Anterior cingulate cortex (tissue), 58 donors: ENCODE measurements at places on chromosomes 3 and 15.
A peak's percentile ranks its signal among the peaks of the same experiment; 100 is the strongest.

- DNase-seq, result no peak
Observed at GRCh38 chr15:101543926-101544612, 54.6 kb upstream of the PCSK6 start.

DNA sequence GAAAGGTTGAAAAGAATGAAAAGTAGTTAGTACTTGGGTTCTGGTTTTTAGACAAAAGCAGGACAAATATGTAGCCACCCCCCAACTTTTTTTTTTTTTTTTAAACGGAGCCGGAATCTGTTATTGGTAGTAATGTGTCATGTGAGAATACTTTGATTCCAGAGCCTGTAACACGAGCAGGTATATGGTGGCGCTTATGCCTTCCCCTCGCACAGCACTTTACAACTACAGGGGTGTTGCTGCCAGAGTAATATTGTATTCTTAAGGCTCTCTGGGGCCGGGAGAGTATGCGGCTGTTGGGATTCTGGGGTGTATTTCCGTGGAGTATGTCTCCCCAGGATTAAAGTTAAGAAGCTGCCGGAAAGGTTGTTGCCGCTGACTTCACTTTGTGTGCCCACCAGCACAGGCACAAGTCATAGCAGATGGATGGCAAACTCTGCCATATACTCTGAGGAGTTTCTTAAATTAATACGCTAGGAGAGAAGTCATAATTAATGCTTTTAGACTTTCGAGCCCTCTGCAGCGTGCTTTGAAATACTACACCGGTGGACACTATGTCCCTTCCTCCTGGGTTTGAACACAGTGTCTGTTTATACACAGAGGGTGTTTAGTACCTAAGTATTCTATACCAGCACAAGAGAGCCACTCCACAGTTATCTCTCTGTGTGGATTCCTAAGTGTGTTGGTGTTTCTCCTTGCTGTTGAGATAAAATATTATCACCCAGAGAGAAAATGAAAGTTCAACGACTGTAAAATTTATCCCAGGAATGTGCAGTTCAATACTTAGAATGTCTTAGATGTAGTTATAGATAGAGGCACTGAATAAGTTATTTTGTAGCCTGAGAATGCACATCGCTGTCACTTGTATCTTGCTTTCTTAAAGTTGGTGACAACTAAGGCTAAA is 1.4 kb downstream of the MBNL1 start:
- DNase-seq, result peak; percentile 30

- DNase-seq, result no peak
Observed at GRCh38 chr3:44825264-44825925, 36.3 kb upstream of the TMEM42 start.

GRCh38 chr3:150114273-150114672 is 143.6 kb upstream of the PFN2 start:
- no peak for DNase-seq

- DNase-seq, result no peak
Observed at GRCh38 chr3:187667526-187667925, 2.7 kb downstream of the SST start.

- DNase-seq, result no peak
Observed at GRCh38 chr15:36954486-36954885, 145.9 kb downstream of the MEIS2 start.

- no peak for DNase-seq
Observed at GRCh38 chr3:46715507-46716175, 2.0 kb downstream of the PRSS50 start.

GRCh38 chr3:50660386-50660785 is 14.3 kb upstream of the DOCK3 start:
- no peak for DNase-seq

DNA sequence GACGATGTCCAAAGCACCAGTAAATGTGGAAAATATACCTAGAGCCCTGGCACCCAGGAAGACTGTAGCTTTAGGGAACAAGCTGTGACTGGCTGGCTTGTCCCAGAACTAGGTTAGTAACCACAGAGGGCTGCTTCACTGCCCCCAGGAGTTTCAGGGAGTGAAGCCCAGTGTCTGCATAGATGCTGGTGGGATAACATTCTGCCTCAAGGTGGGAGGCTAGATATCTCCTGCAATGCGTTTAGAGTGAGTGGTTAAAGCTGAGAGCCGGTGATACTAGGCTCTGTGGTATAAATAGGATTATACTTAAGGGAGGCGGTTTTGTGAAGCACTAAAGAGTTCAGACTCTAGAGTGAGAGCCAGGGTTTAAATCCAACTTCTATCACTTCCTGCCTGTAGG is 11.7 kb upstream of the CP start:
- DNase-seq, result no peak

- DNase-seq, result no peak
Observed at GRCh38 chr15:97237160-97237559, 723.3 kb upstream of the ARRDC4 start.

DNA sequence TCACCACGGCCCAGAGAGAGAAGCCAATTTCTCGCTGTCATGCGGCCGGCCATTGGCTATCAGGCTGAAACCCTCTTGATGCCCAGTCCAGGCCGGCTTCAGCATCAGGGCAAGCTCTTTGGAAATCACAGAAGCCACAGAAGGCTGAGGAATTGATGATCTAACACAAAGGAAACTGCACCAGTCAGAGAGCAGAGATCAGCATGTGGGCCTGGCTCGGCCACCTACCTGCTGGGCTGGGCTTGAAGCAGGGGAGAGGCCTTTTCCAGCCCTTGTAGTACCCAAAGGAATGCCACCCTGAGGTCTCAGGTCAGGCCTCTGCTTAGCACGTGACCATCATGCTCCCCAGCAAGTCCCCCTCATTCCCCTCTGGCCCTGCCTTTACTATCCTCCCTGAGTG is 119.1 kb downstream of the TLE3 start:
- no peak for DNase-seq

- no peak for DNase-seq
Observed at GRCh38 chr15:45583731-45584639, 3.2 kb upstream of the BLOC1S6 start.

DNA sequence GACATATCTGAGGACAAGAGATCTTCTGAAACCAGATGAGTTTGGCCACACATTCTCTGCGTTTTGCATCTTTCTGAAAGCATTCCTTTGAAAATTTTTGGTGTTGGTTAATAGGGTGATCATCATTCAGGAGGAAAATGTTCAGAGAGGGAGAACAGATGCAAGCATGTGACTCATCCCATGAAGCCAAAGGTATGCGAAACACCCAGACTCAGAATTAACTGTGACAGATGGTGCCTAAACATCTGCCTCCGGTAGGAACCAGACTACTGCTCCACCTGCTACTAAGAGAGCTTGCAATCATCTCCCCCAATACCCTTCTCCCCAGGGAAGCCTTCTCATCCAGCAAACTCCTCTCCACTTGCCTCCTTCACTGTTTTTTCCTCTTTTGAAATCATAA is 46.2 kb downstream of the TRIM69 start:
- DNase-seq, result no peak

DNA sequence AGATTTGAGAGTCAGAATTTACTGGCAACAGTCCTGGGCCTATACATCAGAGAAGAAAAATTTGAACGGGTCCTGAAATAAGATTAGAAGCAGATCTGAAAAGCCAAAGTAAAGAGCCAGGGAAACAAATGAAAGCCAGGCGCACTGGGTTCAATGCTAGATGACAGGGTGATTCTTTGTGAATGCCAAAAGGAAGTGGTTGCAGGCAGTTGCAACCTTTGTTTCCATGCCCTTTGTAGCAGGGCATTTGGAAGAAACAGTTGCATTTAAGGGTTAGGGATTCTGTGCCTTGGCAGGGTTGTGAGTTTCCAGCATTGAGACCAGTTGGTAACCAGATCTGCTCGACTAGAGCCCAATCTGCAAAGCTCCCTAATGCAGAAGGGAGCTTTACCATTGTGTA is 36.4 kb upstream of the MTHFS start:
- no peak for DNase-seq

- no peak for DNase-seq
Observed at GRCh38 chr3:138675393-138675792, 66.8 kb downstream of the FAIM start.

- DNase-seq, result no peak
Observed at GRCh38 chr3:79461129-79461792, 306.5 kb downstream of the ROBO1 start.

GRCh38 chr3:150074697-150075416 is 104.2 kb upstream of the PFN2 start:
- DNase-seq, result no peak

DNA sequence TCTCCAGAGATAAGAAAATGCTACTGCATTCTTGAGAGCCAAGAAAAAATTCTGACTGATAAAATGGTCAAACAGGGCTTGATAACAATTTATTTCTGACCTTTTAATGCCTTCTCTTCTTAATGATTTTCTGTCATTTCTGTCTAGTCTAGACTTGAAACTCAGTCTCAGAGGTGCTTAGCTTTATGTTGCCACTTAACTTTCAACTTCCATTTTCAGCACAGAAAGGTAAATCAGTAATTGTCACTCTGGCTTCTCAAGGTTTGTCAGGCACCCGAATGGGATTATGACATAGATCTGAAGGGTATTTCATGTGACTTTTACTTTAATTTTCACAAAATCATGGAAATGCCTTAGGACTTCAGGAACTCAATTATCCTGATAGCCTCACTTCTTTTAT is 155.4 kb upstream of the GBE1 start:
- DNase-seq, result no peak

DNA sequence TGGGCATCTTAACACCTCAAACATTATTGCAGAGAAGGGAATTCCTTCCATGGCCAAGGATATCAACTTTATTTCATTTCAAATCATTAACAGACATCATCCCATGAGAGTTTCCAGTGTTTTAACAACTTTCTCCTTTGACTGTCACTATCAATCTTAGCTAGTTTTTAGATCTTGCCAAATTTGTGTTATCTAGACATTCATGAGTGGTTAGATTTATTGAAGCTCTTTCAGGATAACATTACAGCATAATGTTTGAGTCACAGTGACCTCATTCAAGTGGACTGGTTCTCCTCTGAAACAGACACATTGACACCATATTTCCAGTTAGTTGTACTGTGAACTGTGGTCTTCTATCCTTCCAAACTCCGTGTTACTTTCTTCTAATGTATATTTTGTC is 8.6 kb upstream of the TNFAIP8L3 start:
- no peak for DNase-seq

- no peak for DNase-seq
Observed at GRCh38 chr3:2354702-2355101, 256.0 kb downstream of the CNTN4 start.

DNA sequence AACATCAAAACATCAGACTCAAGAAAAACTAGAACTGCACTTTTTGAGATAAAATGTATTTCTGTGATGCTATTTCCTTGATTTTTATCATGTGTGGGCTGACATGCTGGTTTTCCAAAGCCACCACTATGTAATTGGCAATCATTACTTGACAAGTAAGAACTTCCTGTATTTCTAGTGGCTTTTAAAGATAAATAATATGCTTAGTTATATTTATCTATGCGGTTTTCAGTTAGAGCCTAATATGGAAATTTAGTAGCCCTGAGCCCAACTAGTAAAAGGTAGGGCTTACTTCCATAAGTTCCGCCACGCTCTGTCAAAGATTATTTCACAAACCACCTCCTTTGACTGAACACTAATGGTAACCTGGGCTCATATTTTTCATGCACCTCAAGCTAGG is 91.6 kb downstream of the PPARG start:
- no peak for DNase-seq

DNA sequence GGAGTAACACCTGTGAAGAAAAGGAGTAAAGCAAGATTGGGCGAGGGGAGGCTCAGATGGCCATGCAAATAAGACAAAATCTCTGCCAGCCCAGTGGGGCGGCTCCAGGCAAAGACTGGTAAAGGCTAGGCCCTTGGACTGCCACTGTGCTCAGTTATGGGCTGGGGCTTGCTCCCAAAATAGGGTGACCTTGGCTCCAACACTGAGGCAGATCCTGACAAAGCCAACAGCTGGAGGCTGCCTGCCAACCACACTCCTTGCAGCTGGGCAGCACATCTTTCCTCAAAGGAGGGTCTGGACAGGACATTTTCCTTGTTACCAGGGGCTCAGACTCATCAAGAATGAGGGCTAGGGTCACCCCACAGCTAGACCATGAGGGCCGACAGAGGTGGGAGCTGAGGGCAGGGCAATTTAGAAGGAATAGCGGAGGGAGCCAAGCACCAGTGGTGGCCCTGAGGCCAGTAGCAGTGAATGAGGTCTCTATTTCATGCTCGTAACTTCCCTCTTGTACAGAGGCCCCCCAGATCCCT is 86.1 kb downstream of the CHRD start:
- no peak for DNase-seq

- no peak for DNase-seq
Observed at GRCh38 chr3:69231929-69232440, 109.6 kb upstream of the LMOD3 start.

- DNase-seq, result no peak
Observed at GRCh38 chr15:25733856-25734679, 129.1 kb downstream of the ATP10A start.

DNA sequence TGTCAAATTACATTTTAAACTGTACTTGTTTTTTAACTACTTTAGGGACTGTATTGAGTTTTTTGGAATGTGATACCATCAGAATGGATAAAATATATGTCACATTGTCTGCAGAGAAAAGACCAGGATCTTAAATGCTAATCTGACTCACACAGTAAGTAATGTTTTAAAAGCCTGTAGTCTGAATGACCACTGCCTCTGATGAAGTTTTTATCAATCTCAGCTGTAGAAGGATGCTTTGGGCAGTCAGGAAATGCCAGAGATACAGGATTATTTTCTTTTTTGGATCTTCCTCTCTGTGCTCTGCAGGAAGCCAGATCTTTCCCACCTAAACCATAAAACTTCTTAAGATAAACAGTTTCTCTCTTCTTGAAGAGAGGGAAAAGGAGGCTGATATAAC is 73.1 kb upstream of the PRTG start:
- DNase-seq, result no peak

GRCh38 chr3:128553560-128553959 is 60.6 kb upstream of the GATA2 start:
- no peak for DNase-seq

DNA sequence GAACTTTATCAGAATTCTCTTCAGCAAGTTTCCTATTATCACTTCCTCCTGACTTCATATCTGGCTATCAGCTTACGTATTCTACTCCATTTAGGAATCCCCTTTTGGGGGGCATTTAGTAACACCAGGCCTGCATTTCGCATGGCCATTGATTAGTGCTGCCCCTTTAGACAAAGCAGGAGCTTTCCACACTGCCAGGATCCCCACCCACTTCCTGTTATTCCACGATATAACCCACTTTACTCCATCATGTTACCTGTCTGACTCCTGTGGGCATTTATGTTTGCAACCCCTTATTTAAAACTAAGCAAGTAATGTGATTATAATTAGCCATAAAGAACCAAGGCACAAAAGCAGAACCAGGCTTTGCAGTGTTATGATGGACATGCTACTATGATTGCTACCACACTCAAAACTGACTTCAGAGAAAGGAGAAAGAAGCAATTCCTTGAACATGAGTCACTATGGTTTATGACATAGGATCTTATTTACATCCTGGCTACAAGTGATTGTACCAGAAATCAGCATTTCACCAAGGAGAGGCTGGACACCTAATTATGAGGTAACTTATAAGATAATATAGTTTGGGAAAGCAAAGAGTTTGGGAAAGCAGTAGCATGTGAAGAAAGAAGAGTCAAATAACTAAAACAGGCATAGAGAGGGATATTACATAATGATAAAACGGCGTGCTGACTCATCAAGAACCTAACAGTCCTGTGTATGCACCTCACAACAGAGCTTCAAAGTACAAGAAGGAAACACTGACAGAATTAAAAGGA is 96.3 kb downstream of the IGSF11 start:
- no peak for DNase-seq
